ENCODE measurements at places on chromosomes 12 and 14.

- DNase-seq, result no peak
Measured at GRCh38 chr12:99935608-99936007, 49.1 kb downstream of the ANKS1B start.

- DNase-seq, result no peak
Measured at GRCh38 chr14:34059037-34059924, 108.4 kb upstream of the EGLN3 start.

GRCh38 chr14:67446371-67447032 lies 34.5 kb upstream of the PLEK2 start:
- no peak for DNase-seq

DNA sequence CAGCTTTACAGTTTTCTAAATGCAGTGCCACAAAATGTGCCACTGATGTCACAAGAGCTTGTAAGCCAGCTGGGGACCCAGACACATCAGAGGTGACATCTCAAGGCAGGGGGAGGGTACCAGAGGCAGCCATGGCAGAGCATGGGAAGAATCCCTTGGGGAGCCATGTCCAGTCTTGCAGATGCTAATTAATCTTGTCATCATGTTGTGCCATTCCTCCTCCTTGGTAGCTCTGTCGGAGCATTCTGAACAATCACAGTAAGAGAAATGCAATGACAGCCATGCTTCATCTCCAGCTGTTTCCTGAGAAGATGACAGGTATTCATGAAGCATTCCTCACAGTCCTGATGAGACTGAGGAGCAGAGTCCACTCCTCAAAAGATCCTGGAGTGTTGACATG lies 287.9 kb downstream of the RPAP3 start:
- no peak for DNase-seq

DNA sequence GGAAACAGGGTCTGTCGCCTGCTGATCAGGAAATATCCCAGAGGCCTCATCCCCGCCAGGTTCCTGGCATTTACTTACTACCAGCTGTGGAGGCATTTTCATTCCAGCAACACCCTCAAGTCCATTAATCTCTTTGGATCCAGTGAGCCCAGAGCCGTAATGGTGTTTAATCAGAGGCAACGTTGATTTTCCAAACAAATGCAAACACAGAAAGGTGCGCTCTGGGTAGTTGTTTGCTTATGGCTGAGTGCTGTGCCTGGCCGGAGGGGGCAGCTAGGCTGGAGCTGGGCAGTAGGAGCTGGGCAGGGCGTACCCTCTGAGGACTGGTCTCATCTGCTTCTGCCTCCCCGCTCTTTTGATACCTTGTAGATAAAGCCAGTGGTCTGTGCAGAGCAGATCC lies 110.6 kb downstream of the ADCK1 start:
- DNase-seq, result no peak

DNA sequence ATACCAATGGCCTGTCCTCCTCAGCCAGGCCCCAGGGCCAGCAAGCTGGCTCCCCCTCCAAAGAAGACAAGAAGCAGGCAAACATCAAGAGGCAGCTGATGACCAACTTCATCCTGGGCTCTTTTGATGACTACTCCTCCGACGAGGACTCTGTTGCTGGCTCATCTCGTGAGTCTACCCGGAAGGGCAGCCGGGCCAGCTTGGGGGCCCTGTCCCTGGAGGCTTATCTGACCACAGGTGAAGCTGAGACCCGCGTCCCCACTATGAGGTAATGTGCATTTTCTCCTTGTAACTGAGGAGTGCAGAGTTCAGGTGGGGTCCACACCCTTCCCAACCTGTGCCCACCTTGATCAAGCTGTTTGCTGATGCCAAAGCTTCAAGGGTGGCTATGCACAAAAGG lies 23.4 kb downstream of the ACACB start:
- no peak for DNase-seq

DNA sequence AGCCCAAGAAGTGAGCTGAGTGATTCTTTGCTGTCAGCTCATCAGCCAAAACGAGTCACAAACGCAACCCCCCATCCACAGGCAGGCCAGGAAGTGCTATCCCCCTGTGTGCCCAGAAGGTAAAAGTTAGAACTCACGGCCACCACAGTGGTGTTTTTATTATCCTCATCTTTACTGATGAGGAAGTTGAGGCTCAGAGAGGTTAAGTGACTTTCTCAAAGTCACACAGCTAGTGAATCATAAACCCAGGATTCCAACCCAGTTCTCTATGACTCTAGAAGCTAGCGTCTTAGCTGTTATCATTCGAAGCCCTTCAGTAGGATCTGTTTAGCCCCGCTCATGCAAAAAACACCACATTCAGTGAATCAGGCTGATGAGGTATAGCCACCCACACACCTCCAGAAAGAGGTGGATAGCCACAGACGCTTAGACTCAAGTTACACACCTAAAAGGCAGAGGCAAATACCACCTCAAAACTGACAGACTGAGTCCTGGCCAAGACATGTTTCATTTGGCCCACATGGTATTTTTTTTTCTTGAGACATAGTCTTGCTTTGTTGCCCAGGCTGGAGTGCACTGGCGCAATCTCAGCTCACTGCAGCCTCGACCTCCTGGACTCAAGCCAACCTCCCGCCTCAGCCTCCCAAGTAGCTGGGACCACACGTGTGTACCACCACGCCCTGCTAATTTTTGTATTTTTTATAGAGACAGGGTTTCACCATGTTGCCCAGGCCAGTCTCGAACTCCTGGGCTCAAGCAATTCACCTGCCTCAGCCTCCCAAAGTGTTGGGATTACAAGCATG lies 100.7 kb downstream of the SCARB1 start:
- no peak for DNase-seq

- no peak for DNase-seq
Measured at GRCh38 chr14:81849714-81850113, 316.1 kb upstream of the SEL1L start.

All from stimulated activated CD8-positive, alpha-beta memory T cell treated with anti-CD3 and anti-CD28 coated beads, Interleukin-7, amount 100 ng/mL, for 1 hour (primary cell).